ENCODE measurements at places on chromosomes 7 and 10. TPM values are rescaled to one million over a fixed set of nuclear protein-coding genes. Genes with fewer than 3 reads are reported as not detected.

Gene LDB3
- total RNA-seq, result 3.9 TPM

Gene KIAA1549
- 11.1 TPM for total RNA-seq

Gene ITIH2
- not detected for total RNA-seq

Gene CD36
- total RNA-seq, result 2.6 TPM

Gene LSM8
- total RNA-seq, result 19.9 TPM

Gene STEAP1
- 5.0 TPM for total RNA-seq

Data from astrocyte (in vitro differentiated cells and primary cell).